ENCODE measurements at places on chromosomes 12 and 14.

DNA sequence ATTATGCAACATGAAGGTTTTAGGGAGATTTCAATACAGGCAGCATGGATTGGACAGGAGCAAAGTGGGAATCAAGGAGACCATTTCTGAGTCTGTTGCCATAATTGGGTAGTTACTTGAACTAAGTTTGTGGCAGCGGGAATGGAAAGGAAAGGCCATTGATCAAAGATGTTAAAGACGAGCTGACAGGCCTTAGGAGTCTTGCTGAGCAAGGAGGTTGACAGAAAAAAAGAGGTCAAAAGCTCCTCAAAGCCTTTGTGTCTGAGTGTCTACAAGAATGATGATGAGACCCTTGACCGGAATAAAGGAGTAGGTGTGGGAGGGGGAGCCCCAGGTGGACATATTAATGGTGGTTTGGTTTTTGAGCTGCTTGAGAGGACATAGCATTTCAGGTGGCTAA lies 9.4 kb downstream of the PLEKHA5 start:
- DNase-seq, result no peak

DNA sequence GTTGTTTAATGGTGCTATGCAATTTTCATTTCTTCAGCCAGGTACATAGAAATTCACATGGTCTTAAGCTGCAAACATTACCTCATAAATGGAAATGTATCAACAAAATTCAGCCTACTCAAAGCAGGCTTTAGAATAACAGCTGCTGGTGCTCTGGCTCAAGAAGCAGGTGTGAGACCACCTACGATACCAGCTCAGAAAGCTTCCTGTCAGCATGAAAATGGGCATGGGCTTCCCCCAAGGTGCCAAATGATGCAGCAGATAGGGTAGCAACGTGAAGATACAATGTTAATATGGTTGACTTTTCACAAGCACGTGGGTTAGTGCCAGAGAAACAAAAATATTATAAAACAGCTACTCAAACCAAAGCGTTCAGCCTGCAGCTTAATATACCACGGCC lies 343.4 kb upstream of the PRICKLE1 start:
- no peak for DNase-seq

DNA sequence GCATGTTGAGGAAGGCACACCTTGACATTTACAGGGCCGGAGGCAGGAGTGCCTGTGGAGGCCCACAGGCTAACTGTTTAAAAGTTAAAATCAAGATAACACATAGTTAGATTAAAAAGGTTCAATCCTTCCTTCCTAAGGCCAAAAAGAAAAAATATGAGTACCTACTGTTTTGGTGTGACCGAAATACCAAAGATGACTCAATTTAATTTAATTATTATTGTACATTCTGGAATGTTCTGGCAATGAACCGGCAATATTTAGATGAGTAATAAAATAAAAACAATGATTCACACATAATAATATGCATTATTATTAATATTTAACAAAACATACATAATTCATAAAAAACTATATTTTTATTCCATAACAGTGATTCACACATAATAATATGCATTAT lies 136.8 kb upstream of the NTF3 start:
- DNase-seq, result no peak

GRCh38 chr12:78864870-78865463 lies 393 bp downstream of the SYT1 start:
- DNase-seq, result no peak

DNA sequence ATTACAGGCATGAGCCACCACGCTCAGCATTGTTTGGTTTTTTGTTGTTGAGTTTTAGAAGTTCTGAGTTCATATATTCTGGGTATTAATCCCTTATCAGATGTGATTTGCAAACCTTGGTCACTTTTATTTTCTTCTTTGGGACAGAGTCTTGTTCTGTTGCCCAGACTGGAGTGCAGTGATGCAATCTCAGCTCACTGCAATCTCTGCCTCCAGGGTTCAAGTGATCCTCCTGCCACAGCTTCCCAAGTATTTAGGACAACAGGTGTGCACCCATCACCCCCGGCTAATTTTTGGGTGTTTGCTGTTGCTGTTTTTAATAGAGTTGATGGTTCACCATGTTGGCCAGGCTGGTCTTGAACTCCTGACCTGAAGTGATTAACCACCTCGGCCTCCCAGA lies 11.8 kb downstream of the USP30 start:
- no peak for DNase-seq

DNA sequence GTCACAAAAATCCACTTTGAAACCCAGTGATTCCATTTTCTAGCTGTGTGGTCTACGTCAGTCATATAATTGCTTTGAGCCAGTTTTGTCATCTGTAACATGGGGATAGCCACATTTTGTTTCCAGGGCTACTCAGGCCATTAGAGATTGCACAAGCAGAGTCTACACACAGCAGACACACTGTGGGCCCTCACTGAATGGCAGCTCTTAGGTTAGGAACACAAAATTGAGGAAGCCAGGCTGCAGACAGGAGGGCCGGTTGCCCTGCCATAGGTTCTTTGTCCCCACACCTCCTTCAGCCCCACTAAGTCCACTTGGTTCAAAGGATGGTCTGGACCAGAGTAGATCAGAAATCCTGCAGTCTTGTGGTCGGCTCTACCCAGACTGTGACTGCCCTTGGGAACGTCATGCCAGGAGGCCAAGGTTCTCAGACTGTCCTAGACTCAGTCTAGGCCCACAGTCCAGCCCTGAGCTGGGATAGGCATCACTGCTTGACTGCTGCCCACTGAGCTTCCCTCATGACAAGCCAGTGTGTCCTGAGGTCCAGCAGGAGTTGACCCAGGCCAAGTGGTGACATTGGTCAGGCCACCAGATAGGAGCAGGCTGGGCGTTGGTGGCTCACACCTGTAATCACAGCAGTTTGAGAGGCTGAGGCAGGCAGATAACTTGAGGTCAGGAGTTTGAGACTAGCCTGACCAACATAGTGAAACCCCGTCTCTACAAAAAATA lies 3.8 kb upstream of the MYH7 start:
- no peak for DNase-seq

DNA sequence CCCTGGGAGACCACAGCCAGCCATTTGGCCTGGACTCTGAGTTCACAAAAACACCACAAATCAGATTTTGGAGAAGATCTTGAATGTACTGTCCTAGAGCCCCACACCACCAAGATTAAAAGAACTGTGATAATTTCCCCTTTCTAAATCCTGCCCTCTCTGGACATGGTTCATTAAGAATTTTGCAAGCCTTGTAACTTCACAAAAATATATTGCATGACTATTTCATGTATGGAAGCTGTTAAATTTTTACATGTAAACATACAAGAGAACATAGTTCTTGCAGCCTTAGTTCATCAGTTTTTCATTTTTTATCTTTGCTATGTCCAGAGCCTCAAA lies 97.0 kb downstream of the SCARB1 start:
- DNase-seq, result no peak

- DNase-seq, result peak; percentile 80
Measured at GRCh38 chr14:74618078-74618952, 6.3 kb upstream of the LTBP2 start.

DNA sequence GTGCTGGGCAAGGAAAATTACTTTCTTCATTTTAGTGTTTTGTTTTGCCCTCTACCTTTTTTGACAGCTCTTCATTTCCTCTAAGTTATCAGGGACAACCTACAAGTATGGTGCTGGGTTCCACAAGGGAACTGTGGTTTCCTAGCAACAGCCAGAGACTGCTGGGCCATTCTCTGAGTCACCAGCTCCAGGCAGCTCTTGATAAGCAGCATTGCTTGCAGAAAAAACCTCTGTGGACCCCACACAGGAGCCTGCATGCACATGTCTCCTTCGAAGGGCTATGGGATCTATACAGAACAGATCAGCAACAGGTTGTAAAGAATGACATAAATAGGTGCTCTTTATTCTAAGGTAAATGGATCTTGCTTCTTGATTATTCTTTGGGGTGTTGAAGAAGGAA lies 81.0 kb upstream of the CCDC196 start:
- peak; percentile 10 for DNase-seq

GRCh38 chr14:102255401-102256190 lies 49.4 kb downstream of the MOK start:
- peak; percentile 27 for DNase-seq

GRCh38 chr12:113777751-113778150 lies 188.4 kb downstream of the RBM19 start:
- no peak for DNase-seq

- DNase-seq, result no peak
Measured at GRCh38 chr12:57826966-57827365, 8.4 kb upstream of the AVIL start.

GRCh38 chr12:113875691-113876090 lies 90.4 kb downstream of the RBM19 start:
- peak; percentile 58 for DNase-seq
